ENCODE measurements at places on chromosomes 3 and 15.

GRCh38 chr15:101348015-101348414 is 53.0 kb upstream of the SNRPA1 start:
- no peak for DNase-seq

- DNase-seq, result no peak
These were observed 297.6 kb downstream of the TBC1D5 start for GRCh38 chr3:17444865-17445264.

DNA sequence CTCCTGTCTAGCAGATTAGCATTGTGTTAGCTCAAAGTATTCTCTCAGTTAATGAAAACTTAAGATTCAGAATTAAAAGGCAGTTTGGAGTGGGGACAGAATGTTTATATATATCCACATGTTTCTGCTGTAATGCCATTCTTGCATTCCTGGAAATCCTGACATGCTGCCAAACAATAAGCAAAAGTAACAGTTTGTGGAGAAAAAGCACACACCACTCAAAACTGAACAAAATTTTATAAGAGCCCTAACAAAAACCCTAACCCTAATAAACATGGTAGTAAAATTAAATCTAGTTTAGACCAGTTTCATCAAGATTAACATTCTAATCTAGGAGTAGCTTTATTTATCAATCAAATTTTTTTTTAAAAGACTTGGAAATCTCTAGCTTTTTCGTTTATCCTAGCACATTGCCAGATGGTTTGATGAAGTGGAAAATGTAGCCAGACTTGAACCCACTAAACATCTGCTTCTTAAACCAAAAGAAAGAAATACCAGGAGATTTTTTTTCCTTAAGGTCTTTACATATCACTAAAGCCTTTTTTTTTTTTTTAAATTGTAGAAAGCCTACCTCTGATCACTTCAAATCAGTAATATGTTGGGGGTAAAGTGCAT is 3.7 kb downstream of the TCAIM start:
- no peak for DNase-seq

GRCh38 chr3:43180027-43180426 is 74.1 kb upstream of the POMGNT2 start:
- DNase-seq, result no peak

Data from esophagus squamous epithelium (tissue), 5 donors.